A549 (cell line): ENCODE measurements at places on chromosomes 12 and 14.

DNA sequence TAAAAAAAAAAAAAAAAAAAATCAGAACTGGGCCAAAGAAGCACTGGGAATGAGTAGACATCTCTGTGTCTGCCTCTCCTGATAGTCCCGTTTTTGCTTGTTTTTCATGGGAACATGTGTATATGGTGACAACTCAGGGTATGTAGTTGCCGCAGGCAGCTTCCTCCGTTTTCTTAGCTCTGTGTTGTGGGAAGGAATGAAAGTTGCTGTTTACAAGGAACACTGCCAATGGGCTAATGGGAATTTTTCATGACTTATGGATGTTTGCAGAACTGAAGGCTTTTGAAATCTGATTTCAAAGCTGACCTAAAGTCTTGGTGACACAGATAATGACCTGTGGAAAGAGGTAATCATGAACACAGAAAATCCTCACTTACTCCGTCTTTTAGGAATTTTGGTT lies 146.4 kb upstream of the BTG1 start:
- DNase-seq = no peak

DNA sequence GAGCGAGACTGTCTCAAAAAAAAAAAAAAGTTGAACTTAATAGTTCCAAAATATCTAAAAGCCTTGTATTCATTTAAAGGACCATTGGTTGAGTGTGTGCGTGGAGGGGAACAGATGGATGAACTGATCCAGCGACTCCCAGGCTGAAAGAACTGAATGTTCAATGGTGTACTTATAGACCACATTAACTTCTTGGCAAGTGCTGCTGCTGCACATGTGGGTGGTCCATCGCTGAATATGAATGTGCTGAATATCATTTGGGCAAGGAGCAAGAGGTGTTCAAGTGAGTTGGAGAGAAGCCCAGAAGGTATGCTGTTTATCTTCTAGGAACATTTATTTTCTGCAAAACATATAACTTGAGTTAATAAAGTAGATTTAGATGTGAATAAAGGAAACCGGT lies 289.0 kb upstream of the RPL10L start:
- no peak for DNase-seq

- DNase-seq = no peak
These were observed 414.4 kb downstream of the DPF3 start for GRCh38 chr14:72479461-72479931.

- peak; percentile 78 for DNase-seq
These were observed at the start of gene RNU6-7 for GRCh38 chr14:32201816-32202490. Gene RNU6-7 (plus strand): TSS chr14:32202045.

DNA sequence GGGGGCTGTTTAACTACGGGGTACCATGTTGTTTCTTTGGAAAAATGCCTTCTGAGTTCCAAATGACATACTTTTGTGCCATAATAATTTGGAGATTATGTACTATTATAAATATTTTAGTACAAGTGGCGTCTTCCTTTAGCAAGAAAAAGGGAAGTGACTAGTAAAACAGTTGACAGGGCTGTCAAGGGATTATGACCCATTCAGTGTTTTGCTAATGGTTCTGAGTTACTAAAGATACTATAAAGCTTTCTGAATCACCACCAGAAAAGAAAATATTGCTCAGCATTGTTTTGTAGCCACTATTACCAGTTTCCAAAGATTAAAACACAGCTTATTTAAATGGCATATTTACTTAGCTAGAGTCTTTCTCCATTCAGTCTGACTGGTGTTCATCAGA lies 334.9 kb downstream of the SNAPC1 start:
- no peak for DNase-seq

- no peak for DNase-seq
These were observed 34.6 kb downstream of the RERG start for GRCh38 chr12:15186597-15186996.

- no peak for DNase-seq
These were observed 47.7 kb downstream of the SPRING1 start for GRCh38 chr12:116689979-116690744.

GRCh38 chr12:108638997-108639822 lies 5.5 kb upstream of the SELPLG start:
- DNase-seq = no peak

GRCh38 chr14:30303350-30303749 lies 255.6 kb upstream of the G2E3 start:
- DNase-seq = no peak

- DNase-seq = no peak
These were observed 55.6 kb downstream of the KCTD10 start for GRCh38 chr12:109421355-109422087.

GRCh38 chr12:915090-915489 lies 34.4 kb downstream of the RAD52 start:
- DNase-seq = no peak

GRCh38 chr14:95759941-95760340 lies 46.0 kb upstream of the TCL1A start:
- DNase-seq = no peak

GRCh38 chr14:90658541-90658967 lies 157.7 kb downstream of the TTC7B start:
- DNase-seq = no peak

GRCh38 chr12:125324861-125325490 lies 259.7 kb downstream of the AACS start:
- no peak for DNase-seq

DNA sequence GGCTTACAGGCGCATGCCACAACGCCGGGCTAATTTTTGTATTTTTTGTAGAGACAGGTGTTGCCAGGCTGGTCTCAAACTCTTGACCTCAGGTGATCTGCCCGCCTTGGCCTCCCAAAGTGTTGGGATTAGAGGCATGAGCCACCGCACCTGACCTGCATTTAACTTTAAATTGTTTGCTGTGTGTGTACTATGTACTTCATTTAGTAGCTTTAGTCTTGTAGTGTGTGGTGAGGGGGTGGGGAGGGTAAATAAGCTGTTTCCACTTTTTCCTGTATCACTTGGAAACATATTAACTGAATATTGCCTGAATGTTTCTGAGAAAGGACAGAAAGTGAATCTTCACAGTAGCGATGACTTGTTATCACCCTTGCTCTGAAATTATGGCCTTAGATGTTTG lies 8.5 kb downstream of the DLST start:
- DNase-seq = no peak

- no peak for DNase-seq
These were observed 10.1 kb downstream of the AKAP6 start for GRCh38 chr14:32339188-32339587.

DNA sequence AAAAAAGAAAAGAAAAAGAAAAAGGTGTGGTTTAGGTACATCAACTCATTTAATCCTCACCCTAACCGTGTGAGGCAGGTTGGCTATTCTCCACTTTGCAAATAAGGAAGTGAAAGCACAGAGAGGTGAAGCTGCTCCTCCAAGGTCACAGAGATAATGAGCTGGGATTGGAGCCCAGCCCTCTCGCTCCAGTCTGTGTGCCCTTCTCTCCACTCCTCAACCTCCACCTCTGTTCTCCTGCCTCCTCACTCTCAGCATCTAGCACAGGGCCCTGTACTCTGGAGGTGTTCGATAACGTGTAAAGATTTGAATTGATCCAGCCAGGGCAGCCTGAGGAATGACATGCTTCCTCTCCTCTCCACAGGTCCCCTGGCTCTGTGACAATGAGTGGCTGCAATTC lies 502.3 kb downstream of the TMEM132D start:
- DNase-seq = no peak
